Fibroblast of pulmonary artery (primary cell): ENCODE measurements at places on chromosomes 13 and 19.

DNA sequence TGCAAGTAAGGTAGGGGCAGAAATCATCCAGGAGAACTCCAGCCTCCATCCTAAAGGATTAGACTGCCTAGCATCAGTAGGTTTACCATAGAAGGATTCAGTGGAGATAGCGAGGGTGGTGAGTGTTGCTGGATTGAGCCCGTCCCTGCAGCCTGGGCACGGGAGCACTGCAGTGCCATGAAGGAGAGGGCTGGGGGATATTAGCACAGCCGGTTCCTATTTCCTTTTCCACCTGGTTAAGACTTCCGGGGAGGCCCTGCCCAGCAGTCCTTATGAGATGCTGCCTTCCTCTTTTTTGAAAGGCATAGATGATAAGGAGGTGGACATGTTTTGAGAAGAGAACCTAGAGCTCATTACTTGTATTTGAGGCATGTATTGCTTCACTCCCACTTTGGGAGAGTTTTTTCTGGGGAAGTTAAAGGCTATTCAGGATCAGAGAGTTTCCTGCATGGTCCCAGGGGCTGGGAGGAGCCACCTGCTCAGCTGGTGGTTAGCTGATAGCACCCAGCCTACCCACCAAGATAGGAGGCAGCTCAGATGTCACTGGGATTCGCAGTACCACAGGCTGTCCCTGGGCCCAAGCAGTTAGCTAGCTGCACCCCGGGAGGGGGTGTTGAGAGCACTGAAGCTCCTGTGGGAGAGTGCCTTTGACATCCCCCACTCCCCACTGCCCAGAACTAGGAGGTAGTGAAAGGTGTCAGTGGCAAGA is 17.2 kb downstream of the ACTN4 start:
- no peak for DNase-seq

- no peak for DNase-seq
Observed at GRCh38 chr19:50647879-50648615, 1.2 kb upstream of the C19orf81 start.

- DNase-seq: no peak
Observed at GRCh38 chr19:32857584-32857983, 12.0 kb downstream of the SLC7A9 start.

DNA sequence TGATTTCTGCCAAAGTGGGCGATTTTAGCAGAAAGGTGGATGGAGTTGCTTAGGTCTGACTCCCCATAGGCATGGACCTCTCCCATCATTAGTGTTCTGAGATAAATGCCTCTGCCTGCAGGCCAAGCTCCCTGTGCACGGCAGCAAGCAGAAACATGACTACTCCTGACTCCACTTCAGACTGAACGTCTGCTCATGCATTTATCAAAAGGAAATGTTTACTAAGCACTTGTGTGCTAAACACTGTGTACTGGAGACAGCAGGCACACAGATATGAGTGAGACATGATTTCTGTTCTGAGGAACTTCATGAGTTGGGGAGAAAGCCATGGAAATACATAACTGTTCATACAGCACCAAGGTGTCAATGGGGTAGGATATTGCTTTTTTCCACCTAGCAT is 149.6 kb downstream of the MIPEP start:
- DNase-seq: no peak

DNA sequence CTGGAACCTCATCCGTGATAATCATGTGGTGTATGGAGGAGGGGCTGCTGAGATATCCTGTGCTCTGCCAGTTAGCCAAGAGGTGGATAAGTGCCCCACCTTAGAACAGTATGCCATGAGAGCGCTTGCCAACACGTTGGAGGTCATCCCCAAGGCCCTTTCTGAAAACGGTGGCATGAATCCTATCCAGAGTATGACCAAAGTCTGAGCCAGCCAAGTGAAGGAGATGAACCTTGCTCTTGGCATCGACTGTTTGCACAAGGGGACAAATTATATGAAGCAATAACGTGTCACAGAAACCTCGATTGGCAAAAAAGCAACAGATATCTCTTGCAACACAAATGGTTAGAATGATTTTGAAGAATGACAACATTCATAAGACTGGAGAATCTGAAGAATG is 251.2 kb upstream of the OBI1 start:
- no peak for DNase-seq

DNA sequence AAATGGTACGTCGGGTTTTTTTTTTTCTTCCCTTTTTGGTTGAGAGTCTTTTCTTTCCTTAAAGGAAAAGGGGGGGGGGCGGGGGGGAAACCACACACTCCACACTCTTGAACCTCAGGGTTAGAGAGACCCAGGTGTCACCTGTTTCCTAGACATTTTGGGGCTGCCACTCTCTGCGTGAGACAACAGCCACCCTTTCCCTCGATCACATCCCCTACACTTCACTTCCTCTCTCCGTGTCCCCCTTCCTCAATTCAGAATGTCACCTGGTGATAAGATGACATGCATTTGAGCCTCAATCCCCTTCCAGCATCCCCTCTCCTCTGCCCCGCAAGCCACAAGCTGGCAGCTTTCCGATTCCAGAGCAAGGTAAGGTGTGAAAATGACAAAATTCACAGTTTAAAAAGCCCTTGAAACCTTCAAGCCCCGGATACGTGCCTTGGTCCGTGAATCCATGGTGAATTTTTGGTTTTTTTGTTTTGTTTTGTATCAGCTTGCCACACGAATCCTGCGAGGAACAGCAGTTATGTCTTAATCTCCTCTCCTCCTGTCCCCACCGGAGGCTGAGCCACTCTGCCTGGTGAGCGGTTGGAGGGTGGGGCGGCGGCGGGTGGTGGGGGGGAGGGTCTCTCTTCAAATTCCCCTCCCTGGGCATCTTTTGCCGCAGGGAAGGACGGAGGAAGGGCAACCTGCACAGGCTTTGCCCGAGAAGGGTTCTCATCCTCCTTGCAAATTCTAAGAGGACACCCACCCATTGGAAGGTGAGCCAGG is 4.2 kb downstream of the PTPRS start:
- DNase-seq: no peak

DNA sequence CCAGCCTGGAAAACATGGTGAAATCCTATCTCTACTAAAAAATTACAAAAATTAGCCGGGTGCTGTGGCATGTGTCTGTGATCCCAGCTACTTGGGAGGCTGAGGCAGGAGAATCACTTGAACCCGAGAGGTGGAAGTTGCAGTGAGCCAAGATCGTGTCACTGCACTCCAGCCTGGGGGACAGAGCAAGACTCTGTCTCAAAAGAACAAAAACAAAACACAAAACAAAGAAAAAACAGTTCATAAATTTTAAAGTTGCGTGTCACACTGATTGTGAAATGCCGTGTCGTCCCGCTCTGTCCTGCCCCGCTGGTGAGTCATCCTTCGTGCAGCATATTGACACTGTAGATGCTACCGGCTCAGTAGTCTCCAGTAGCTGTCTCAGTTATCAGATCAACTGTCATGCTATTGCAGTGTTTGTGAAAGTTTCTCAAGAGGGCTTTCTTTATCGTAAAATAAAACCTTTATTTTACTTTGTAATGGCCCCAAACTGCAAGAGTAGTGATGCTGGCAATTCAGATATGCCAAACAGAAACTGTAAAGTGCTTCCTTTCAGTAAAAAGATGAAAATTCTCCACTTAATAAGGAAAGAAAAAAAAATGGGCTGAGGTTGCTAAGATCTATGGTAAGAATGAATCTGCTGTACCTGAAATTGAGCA is 36.4 kb upstream of the IGFL1 start:
- DNase-seq: peak; percentile 69

DNA sequence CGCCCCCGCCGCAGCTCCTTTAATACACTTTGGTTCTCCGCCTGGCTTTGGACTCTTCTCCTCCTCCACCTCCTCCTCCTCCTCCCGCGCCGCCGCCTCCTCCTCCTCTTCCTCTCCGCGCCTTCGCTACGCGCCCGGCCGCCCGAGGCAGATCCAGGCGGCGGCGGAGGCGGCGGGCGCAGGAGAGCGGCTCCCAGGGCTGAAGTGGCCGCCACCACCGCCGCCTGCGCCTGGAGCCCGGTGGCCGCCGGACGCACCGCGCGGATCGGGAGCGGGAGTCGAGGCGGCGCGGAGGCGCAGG is at the start of gene ZIC2:
ZIC2 (plus strand) TSS at position 50 of the 301 bp plus-strand sequence. CDS start 281 bp downstream, outside the sequence.
- DNase-seq: no peak

- no peak for DNase-seq
Observed at GRCh38 chr19:5339950-5340636, 519 bp downstream of the PTPRS start.

GRCh38 chr13:112838038-112838841 is 130.8 kb upstream of the MCF2L start:
- DNase-seq: no peak

GRCh38 chr19:3034656-3035541 is 5.8 kb upstream of the TLE2 start:
- DNase-seq: peak; percentile 53

GRCh38 chr13:54379461-54379860 is 1350.8 kb downstream of the OLFM4 start:
- no peak for DNase-seq

GRCh38 chr19:17054746-17055145 is 20.5 kb downstream of the HAUS8 start:
- peak; percentile 16 for DNase-seq

DNA sequence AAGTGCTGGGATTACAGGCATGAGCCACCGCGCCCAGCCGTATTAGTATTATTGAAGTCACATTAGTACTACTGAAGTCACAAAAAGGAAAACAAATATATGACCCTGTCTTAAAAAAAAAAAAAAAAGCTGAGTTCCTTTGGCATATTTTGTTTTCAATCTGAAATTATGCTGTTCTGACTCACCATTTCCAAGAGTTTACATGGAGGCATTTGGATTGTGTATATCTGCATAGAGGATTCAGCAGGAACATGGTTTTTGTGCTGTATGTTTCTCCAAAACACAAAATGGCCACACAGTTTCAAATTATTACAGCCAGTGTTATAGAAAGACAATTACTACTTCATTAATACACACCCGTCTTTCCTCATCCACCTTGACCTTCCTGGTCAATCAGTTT is 103.5 kb upstream of the TSC22D1 start:
- DNase-seq: no peak

DNA sequence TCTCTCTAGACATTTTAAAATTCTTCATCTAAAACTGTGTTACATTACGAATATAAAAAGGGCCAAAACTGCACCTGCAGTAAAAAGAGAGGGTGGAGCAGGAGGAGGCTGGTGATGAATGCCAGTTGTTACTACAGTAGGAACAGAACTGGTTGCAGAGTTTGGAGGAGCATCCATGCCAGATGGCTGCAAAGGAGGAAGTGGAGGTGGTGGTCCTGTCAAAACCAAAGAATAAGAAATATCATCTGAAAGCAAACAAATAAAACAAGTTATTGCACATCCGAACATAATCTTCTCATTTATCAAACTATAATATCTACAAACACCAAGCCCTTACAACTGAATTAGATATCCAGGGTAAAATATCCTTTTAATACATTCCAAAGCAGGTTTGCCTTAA is 40.1 kb downstream of the RBM26 start:
- DNase-seq: no peak

GRCh38 chr19:56423985-56424353 is 19.8 kb downstream of the ZNF583 start:
- DNase-seq: no peak

- peak; percentile 64 for DNase-seq
Observed at GRCh38 chr19:44685877-44686276, 13.1 kb upstream of the CEACAM16 start.

- DNase-seq: no peak
Observed at GRCh38 chr19:2729943-2730818, 9.0 kb upstream of the DIRAS1 start.

DNA sequence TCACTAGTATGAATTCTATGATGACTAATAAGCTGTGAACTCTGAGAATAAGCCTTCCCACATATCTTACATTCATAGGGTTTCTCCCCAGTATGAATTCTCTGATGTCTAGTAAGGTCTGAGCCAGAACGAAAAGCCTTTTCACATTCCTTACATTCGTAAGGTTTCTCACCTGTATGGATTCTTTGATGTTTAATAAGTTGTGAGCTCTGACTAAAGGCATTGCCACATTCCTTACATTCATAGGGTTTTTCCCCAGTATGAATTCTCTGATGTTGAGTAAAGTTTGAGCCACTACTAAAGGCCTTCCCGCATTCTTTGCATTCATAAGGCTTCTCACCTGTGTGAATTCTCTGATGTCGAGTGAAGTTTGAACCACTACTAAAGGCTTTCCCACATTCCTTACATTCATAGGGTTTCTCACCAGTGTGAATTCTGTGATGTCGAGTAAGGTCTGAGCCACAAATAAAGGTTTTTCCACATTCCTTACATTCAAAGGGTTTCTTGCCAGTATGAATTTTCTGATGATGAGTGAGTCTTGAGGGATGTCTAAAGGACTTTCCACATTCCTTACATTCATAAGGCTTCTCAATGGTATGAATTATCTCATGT is 30.7 kb upstream of the ZFP82 start:
- no peak for DNase-seq

DNA sequence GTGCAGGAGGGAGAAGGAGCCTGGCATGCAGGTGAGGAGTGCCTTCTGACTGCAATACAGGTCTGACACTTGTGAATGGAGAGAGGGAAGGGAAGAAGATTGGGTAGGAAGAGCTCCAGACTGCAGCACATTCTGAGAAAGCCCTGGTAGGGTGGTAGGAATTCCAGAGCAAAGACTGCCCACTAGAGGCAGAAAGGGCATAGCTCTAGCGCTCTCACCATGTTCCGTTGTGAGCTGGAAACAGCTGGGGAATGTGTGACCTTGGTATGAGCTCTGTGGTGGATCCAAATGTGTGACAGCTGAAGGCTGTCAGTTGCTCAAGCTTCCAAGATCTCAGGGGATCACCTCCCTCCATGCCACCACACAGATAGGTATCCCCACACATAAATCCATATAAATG is 2.9 kb upstream of the MTUS2 start:
- no peak for DNase-seq

DNA sequence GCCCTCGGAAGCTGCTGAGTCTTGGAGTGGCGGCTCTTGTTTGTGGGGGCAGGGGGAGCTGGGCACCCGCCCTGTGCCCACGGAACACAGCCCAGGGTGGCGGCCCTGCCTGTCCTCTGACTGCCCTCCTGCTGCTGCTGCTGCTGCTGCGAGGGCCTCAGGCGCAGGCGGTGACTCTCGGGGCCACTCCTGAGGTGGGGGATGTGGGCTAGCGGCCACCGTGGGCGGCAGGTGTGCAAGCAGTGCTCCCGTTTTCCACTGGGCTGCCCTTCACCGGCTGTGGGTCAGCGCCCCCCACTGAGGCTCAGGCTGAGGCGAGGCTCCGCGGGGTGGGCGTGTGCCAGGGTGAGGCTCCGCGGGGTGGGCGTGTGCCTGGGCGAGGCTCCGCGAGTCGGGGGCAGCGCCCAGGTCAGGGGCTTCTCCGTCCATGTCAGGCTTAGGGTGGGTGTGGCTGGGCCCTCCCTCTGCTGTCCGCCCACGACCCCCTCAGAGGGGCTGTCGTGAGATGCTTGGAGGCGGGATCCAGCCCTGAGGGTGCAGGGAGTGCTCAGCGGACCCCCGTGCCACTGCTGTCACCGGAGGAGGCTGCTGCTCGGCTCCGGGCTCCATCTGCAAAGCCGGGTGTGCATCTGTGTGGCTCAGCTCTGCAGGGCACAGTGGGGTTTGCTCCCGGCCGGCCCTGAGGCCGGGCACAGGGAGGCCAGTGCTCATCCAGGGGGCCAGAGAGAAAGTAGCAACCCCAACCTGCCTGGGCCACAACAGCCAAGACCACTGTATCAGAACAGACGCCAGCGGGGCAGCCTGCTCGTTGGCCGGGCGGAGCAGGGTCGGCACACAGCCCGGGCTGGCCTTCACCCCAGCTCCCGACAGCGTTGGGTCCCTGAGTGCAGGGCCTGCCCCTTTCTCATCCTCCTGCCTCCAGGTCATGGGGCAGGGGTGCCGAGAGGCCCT is 14.5 kb downstream of the CSNK1G2 start:
- DNase-seq: no peak

- DNase-seq: no peak
Observed at GRCh38 chr13:49246850-49247642, 679 bp upstream of the CDADC1 start.
